GM13976 (cell line): ENCODE measurements at places on chromosomes 7 and 10.
A peak's percentile ranks its signal among the peaks of the same experiment; 100 is the strongest.

- DNase-seq, result no peak
Observed at GRCh38 chr10:92142512-92142911, 148.4 kb downstream of the CPEB3 start.

- DNase-seq, result no peak
Observed at GRCh38 chr10:88313878-88314277, 269.2 kb downstream of the RNLS start.

GRCh38 chr7:151274396-151274795, 25.9 kb upstream of the SMARCD3 start:
- no peak for DNase-seq

DNA sequence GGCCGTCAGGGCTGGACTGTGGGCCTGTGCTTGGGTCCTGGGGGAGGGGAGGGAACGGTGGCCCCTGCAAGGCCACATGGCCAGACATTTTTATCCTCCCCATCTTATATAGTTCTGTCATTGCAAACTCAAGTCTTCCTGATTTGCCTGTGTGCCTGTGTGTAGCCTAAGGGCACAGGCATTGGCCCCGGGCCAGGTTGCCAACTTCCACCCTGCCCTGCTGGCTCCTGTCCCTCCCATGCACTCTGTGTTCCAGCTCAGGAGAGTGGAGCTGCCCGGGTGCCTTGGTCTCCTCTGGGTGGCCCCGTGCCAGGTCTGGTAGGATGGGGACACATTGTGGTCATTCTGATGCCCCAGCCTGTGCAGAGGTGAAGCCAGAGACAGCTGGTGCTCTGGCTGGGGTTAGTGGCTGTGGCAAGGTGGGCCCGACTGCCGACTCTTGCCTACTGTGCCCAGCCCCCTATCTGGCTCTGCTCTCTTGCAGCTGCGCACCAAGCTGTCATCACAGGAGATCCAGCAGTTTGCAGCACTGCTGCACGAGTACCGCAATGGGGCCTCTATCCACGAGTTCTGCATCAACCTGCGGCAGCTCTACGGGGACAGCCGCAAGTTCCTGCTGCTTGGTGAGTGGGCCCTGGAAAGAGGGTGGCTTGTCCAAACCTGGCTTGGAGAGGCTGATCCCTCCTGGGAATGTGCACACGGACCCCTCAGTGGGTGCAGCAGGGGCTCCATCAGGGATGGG, 14.8 kb downstream of the NACAD start:
- DNase-seq, result peak; percentile 27

DNA sequence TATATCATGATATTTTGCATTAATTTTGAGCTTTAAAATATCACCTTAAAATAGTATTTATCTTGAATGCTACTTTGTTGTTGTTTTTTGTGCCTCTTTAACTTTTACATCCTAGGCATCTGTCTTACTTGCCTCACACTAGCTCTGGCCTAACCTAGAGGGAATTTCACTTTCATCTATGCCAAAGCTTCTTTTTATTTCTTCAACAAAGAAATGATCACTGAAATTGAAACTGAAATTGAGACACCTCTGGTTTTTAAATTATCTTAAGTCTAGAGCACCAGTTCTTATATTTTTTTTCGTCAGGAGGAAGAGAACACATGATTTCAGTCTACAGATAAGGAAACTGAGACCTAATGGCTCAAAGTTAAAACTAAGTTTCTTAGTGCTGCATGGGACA, 3.5 kb upstream of the SCIN start:
- peak; percentile 62 for DNase-seq

GRCh38 chr7:151869109-151869428, 7.8 kb downstream of the PRKAG2 start:
- no peak for DNase-seq

- no peak for DNase-seq
Observed at GRCh38 chr10:61877887-61878739, 23.4 kb upstream of the ARID5B start.

GRCh38 chr10:129272866-129273650, 194.0 kb upstream of the MGMT start:
- DNase-seq, result no peak

DNA sequence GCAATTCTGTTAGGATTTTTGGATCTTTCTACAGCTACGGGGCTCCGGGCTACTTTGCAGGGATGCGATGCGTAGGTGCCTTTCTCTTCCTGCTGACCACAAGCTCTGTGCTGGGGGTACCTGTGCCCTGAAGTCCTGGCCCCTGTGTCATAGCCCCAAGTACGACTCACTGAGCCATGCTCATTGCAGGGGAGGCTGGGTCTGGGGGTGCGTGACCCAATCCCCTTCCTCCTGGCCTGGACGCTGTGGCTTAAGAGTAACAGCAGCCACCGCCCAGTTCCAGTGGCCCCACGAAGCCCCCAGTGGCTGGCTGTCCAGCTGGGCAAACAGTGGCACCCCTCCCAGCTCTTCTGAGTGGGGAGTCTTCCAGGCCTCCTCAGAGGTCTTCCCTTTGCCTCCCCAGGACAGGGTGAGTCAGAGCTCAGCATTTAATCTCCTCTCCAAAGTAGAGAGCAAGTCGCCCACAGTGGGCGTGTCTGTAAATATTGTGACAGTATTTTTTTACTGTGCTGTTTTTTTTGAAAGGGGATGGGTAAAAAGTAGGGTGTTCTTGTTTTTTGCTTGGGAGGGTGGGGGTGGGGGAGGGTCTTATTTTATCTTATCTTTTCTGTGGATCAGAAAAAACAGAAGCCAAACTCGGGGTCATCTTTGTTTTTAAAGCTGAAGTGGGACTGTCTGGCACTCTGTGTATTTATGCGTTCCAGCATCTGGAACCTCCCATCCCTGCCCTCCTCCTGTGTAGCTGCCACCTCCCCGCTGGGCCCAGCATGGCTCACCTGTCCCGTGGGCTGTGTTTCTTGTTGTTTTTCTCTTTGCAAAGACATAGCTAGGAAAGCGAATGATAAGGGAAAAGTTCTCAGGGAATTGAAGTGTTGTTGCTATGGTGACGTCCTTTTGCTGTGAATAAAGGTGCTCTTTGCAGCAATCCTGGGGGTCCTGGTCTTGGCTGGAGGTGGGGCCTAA, 8.2 kb downstream of the LFNG start:
- no peak for DNase-seq

DNA sequence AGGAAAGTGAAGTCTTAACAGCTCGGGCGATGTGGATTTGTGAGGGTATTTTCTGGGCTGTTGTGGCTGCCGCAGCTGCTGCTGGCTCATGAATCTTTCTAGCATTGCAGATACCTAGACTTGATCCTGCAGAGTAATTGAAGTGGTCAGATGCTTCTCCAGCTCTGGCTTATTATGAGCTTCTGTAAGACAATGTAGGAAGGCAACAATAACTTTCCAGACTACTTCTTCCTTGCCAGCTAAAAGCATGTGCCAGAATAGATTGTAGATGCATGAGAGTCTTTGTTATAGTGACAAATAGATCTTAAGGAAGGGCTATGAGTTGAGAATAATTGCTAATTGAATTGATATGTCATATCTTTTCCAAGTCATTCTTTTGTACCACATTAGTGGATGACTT, 461.4 kb upstream of the POT1 start:
- no peak for DNase-seq

GRCh38 chr10:25023278-25023677, 6.9 kb downstream of the THNSL1 start:
- DNase-seq, result no peak

- no peak for DNase-seq
Observed at GRCh38 chr7:3795141-3795540, 494.1 kb downstream of the SDK1 start.

GRCh38 chr7:151008511-151009323, 15.6 kb downstream of the ATG9B start:
- peak; percentile 93 for DNase-seq

GRCh38 chr7:135939261-135939812, 37.8 kb downstream of the MTPN start:
- no peak for DNase-seq

- DNase-seq, result no peak
Observed at GRCh38 chr10:87503401-87503800, 1.3 kb upstream of the MINPP1 start.

DNA sequence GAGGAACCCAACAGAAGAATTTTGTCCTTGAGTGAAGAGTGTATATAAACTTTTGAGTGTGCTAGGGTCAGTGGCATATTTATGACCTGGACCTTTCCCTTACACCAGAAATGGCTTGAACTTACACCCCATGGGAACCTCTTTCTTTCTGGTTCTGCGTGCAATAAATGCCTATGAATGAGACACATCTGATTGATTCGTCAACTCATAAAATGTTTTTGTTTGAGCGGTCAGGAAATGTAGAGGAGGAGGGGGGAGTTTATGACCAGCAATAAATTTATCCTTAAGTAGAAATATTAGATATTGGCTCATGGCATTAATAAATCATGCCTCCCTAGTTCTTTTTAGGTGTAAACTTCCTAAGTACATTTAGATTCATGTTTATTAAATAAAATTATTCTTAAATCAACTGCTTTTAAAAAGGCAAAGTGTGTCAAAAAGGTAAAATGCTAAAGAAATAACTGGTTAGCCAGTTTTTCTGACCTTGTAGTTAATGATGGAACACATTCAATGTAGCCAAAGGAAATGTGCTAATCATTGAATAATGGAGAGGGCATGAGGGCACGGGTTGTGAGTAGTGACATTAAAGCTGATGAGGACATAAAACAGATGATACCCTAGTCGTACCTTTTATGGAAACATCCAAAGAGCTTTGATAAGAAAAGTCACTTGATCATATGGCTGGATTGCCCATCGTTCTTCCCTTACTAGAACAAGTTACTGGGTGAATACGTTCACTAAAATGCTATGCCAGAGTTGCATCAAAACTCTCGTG, 13.6 kb upstream of the NUP42 start:
- DNase-seq, result no peak

DNA sequence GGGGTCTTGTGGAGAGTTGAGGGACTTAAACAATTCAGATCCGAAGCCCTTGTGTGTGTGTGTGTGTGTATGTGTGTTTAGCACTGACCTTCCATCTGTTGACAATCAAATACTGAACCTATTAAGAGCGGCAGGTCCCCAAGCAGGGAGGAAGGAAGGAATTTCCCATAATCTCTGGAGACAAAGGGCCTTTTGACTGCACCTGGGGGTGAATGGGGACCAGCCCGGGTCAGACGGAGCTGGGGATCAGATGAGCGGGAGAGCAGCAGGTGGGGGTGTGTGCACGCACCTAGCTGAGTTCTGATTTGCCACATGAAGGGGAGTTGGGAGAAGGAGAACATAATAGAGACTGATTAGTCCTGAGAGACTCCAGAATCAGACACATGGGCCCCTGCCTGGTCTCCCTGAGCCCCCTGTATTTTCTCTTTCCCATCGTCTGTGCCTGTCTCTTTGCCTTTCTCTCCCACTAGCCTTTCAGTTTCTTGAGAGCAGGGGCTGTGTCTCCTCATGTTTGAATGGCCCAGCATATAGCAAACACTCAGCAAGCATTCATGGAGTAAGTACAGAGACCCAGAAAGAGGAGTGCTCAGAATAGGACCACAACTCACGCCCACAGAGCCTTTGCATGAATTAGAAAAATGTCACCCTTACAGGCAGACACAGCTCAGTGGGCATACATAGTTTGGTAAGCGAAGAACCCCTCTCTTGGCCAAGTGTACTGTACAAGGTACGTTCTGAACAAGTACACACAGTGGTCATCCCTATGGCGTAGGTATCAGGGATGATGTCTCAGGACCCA, 288.3 kb upstream of the HABP2 start:
- DNase-seq, result no peak

DNA sequence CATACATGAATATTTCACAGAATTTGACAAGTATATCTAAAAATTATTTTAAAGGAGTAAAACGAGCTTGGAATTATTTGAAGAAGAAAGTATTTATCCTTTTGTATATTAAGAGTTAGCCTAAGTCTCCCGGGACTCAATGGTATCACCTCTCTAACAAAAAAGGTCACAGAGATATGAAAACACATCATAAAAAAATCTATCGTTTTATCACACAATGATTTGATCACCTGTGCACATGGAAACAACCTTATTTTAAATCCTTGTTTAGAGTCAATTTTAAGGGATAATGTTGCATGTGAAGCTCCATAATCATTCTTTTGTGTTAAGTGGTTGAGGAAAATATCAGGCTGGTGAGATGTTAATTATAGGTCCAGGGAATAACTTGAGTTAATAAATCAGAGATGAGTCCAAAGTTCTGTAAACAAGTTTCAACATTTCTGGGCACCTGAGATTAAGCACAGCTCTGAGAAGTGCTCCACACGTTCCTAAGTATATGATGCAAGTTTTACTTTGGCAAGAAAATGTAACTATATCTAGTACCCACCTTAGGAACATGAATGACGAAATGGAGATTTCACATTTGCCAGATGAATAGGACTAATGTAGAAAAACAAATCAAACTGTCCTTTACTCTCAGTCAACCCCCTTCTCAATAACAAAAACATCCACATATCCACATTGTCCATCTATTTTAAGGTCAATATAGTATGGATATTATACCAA, 148.5 kb upstream of the AKR1E2 start:
- no peak for DNase-seq

GRCh38 chr7:28183627-28184026, 3.0 kb upstream of the JAZF1 start:
- DNase-seq, result no peak

- DNase-seq, result no peak
Observed at GRCh38 chr10:132836248-132836831, 50.4 kb upstream of the NKX6-2 start.

- DNase-seq, result no peak
Observed at GRCh38 chr7:1848013-1848640, 178.1 kb downstream of the ELFN1 start.

DNA sequence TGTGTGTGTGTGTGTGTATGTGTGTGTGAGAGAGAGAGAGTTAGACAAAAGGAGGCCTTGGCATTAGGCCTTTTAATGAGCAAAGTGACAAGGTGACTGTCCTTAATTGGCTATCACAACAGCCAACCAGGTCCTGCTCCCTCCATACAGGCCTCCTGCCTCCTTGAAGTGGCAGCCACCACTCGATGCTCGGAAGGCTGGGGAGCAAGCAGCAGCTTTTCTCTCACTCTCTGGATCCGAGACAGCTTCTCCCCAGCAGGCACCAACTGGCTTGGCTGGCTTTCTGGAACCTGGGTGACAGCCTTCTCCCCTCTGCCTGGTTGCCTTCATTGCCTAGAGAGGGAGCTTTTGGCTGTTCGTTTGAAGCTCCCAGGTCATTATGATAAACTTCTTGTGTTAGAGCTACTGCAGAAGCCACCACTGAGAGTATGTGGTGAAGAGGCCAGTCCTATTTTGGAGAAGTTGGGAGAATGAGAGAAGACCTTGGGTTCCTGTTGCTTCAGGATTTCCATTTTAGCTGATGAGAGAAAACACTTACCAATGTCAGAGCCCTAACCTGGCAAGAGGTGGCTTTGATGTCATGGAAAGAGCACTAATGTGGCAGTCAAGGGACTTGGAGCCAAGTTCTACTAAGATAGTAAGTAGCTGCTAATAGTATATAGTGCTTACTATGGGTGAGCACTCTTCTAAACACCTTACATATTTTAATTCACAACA, 37.6 kb downstream of the RPS24 start:
- DNase-seq, result no peak

- peak; percentile 68 for DNase-seq
Observed at GRCh38 chr10:87656431-87657072, 3.1 kb upstream of the PAPSS2 start.

DNA sequence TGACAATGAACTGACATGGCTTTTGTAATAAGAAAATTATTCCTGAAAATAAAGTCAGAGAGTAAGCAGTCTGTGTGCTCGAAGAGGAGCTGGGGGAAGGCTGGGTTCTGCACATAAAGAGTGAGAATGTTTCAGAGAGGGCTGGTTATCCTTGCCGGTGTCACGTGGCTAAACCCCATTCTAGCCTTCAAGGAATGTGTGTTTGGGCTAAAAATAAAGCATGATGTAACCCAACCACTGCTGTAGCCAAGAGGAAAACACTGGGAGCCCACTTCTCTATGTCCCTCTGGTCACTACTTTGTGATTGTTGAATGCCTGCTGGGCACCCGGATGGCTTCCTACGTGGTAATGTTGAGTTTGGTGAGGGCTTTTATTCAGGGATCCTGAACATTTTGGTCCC, 23.5 kb downstream of the WDFY4 start:
- DNase-seq, result no peak
